NCI-H1105 (cell line): ENCODE measurements at places on chromosomes 4 and X.
A peak's percentile ranks its signal among the peaks of the same experiment; 100 is the strongest.

- no peak for DNase-seq
Measured at GRCh38 chr4:15779306-15779705, 1.2 kb downstream of the CD38 start.

DNA sequence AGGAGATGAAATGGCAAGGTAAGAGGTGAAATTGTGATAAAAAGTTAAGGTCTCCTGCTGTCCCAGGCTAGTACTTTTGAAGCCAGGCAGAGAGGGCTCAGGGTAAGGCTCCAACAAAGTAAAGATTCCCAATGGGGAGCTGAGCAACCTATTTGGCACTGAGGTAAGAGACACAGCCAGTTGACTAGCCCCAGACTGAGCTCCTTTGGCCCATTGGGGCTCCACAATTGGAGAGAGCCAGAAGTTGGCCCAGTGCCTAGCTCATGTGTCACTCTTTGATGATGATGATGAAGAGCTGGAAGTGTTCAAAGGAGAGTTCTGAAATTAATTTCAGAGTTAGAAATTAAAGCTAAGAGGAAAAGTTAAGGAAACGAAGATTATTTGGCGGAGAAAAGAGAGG lies 94.6 kb downstream of the RLIM start:
- DNase-seq, result no peak

- no peak for DNase-seq
Measured at GRCh38 chrX:77875372-77875771, 19.9 kb downstream of the MAGT1 start.

DNA sequence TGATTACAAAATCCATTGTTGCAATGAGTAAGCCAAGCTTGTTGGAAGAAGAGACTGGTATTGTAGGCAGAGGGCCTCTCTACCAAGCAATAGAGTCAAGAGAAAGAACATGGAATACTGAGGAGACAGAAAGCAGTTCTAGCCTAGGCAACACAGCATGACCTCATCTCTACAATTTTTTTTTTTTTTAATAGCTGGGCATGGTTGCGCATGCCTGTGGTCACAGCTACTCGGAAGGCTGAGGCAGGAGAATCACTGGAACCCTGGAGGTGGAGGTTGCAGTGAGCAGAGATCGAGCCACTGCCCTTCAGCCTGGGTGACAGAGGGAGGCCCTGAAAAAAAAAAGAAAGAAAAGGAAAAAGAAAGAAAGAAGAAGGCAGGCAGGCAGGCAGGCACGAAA lies 11.7 kb upstream of the ZBTB33 start:
- no peak for DNase-seq

- peak; percentile 63 for DNase-seq
Measured at GRCh38 chrX:40097504-40098263, at the start of gene BCOR. Gene BCOR, minus strand, starts transcription at chrX:40097958. Its CDS starts 20,029 bp downstream, at chrX:40077929.

- no peak for DNase-seq
Measured at GRCh38 chr4:2357821-2358745, 60.4 kb downstream of the ZFYVE28 start.

DNA sequence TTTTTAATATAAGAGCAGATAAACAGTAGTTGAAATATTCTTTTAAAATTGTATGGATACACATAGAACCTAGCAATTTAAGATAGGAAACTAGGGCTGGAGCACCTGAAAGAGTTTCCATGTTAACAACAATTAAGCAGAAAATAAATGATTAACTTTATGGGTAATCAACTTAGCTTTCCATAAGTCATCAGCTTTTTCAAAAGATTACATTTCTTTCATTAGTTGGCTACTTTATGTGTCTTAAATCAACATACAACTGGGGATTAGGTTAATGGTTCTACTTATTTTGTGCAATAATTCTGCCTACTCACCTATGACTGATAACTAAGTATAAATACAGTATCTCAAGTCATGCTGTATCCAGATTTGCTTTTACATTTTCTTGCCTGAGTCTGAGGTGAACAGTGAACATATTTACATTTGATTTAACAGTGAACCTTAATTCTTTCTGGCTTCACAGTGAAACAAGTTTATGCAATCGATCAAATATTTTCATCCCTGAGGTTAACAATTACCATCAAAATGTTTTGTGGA lies at the start of gene ANXA10:
Gene ANXA10, plus strand, starts transcription at position 362 of the 537 bp plus-strand sequence. Its CDS starts 164 bp downstream, at position 526.
- no peak for DNase-seq

GRCh38 chr4:4461850-4462249 lies 74.9 kb downstream of the NSG1 start:
- no peak for DNase-seq

GRCh38 chrX:41265615-41266014 lies 68.3 kb upstream of the DDX3X start:
- no peak for DNase-seq

GRCh38 chrX:69162361-69162865 lies 2.8 kb downstream of the PJA1 start:
- DNase-seq, result no peak

DNA sequence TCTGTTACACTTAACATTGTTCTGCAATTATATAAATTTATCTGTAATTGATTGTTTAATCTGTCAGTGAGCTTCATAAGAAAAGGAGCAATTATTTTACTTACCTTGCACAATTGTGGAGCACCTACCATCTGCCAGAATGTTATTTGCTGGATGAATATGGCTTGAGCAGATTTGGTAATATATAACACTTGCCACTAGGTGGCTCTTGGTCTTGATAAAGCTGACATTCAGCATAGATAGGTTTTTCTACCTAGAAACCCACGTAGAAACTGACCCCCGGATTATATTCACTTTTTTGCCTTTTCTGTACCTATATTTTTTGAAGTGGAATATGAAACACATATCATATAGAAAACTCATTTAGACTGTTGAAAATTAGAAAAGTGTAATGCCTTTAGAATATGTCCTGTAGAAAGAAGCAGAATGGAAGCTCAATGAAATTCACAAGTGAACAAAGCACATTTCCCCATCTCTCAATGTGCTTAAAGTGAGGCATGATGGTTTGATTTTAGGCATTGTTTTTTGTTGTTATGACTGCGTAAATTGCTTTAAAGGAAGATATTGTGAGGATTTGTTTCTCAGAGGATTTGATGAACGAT lies 9.5 kb downstream of the RBPJ start:
- peak; percentile 30 for DNase-seq

GRCh38 chrX:32480019-32480418 lies 731.3 kb downstream of the DMD start:
- DNase-seq, result no peak

DNA sequence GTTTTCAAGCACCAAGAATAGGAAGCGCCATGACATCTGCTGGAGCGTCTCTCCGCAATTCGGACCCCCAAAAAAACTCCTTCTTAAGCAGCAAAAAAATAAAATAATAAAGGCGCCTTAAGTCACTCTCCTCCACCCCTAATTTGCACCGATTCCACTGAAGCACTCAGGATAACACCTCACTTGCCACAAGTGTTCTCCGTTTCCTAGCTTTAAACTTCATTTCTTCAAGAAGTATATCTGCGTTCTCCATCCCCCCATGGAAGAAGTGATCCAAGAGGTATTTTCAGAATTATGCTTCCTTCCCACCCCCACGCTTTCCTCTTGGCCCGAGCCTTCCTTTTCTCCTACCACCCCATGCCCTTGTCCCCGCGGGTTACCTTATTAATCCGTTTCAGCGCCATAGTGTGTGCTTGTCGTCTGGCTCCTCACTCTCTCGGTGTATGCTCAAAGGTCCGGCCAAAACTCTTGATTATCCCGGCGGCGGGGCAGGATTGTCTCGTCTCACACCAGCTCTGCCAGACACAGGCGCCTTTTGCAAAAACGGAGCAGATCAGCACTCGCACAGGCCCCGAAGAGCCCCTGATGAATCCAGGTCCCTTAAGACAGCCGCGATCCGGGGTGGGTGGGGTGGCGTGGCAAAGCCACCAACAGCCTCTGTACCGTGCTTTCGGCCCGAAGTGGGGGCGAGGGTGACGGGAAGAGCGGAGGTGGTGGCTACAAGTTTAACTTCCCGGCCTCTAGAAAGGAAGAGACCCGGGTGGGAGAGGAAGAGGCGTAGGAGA lies 1.1 kb downstream of the UBE2D3 start:
- no peak for DNase-seq

DNA sequence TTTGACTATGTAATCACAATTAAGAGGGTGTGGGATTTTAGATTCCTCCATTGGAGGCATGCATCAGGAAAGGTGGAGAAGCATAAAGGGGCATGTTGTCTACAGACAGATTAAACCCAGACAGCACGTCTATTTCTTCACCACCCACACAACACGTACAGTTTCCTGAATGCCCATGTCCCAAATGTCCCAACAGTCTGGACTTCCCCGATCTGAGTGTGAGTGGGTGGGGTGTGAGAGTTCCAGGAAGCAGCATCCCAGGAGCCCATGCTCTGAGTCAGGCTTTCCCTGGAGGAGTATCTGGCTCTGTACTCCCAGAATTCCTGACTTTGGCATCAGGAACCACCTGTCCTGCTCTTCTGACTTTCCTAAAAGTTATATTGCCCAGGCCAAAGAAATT lies 30.8 kb upstream of the NDP start:
- DNase-seq, result no peak

GRCh38 chr4:182684796-182685195 lies 232.4 kb downstream of the DCTD start:
- DNase-seq, result no peak

DNA sequence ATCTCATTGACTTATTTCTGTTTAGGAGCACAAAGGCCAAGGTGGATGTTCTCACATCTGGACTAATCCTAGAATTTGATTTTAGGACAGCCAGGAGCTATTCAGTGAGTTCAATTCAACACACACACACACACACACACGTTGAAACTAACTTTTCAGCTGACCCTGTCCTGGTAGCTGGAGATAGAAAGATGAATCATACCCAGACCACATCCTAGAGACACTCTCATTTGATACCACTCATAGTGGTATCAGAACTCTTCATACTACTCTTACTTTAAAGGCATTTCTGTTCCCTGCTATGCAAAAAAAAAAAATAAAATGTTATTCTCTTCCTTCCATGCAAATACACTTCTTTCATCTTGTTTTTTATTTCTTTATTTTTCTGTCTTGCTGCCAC lies 36.7 kb downstream of the KLF8 start:
- no peak for DNase-seq

GRCh38 chrX:15761564-15762191 lies 23.6 kb downstream of the CA5B start:
- no peak for DNase-seq

GRCh38 chr4:168713253-168713652 lies 216.4 kb downstream of the PALLD start:
- DNase-seq, result peak; percentile 59

GRCh38 chr4:111596491-111596890 lies 548.8 kb upstream of the FAM241A start:
- no peak for DNase-seq

DNA sequence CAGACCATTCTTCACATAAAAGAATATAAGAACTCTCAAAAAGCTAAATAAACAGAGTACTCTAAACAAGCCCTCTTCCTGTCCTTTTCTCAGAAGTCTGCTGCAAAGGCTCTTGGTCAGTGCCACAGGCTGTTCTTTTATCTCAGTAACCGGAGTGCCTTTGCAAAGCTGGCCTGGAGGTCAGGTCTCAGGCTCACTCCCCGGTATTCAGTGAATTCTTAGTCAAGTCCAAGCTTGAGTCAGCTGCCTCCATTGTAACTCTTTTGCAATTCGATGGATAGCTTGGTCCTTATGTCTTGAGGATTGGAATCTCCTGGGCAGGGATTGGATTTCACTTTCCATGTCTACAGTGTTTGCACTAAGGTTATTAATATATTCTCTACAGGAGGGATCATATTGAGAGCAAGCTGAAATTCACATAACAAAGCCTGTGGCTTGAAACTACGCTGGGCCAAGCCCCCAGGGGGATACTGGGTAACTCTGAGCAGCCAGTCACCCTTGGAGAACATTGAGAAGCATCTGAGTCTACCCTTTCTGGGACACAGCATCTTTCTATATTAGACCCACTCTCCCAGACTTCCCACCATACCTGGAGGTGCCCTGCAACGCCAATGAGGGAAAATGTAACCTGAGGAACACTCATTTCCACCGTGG lies 10.0 kb upstream of the HS6ST2 start:
- DNase-seq, result no peak

- no peak for DNase-seq
Measured at GRCh38 chr4:146063143-146063542, 112.4 kb upstream of the LSM6 start.

DNA sequence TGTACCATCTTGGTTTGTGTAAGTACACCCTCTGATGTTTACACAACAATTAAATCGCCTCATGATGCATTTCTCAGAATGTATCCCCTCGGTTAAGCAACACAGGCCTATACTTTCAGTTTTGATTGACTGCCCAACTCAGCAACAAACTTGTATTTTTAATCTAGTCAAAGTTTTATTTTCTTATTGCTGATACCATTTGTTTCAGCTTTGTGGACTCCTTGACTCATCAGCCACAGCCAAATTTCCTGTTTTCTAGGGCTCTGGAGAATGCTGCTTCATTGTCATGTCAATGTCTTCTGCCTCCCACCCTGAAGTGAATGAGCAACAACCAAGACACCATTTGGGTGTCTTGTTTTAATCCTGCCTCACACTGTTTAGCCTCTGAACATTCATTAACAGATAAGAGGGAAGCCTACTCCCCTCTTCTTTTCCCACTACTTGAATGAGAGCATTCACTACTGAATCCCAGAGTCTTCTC lies 14.0 kb downstream of the BBS12 start:
- DNase-seq, result no peak

GRCh38 chr4:159191989-159192388 lies 89.1 kb downstream of the RAPGEF2 start:
- no peak for DNase-seq

DNA sequence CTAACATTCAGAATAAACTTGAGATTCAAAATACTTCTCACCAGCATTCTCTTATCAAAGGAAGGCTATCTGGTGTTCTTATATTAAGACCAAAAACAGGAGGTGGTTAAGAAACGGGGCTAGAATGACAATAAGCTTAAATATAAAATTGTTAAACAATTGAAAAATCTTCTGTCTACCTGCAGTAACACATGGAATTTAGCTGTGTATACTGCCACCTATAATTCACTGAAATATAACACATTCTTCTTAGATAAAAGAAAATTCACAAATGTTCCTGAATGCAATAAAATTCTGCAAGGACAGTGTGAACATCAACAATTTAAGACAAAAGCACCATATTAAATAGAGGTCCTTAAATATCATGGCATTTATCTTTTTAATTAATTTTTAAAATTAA lies 11.5 kb upstream of the PCDH10 start:
- DNase-seq, result no peak

DNA sequence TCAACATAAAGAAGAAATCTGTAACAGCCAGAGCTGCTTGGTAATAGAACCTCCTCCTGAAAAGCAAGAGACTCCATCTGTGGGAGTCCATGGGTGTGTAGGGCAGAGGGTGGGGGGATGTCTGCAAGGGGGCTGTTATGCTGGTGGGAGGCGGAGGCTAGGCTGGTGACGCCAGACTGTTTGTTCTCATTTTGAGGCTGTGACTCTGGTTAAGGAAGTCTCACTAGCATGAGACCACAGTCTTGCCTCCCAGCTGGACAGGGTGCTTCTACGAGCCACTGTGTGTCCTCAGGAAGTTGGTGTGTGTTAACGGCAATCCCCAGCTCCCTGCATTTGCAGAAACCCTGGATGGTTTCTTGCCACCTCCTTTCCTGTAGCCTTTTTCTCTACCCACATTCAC lies 79.8 kb downstream of the NSUN7 start:
- DNase-seq, result no peak
